ENCODE measurements at places on chromosomes 13 and 19. TPM values are rescaled to one million over a fixed set of nuclear protein-coding genes. Genes with fewer than 3 reads are reported as not detected.
A peak's percentile ranks its signal among the peaks of the same experiment; 100 is the strongest.

DNA sequence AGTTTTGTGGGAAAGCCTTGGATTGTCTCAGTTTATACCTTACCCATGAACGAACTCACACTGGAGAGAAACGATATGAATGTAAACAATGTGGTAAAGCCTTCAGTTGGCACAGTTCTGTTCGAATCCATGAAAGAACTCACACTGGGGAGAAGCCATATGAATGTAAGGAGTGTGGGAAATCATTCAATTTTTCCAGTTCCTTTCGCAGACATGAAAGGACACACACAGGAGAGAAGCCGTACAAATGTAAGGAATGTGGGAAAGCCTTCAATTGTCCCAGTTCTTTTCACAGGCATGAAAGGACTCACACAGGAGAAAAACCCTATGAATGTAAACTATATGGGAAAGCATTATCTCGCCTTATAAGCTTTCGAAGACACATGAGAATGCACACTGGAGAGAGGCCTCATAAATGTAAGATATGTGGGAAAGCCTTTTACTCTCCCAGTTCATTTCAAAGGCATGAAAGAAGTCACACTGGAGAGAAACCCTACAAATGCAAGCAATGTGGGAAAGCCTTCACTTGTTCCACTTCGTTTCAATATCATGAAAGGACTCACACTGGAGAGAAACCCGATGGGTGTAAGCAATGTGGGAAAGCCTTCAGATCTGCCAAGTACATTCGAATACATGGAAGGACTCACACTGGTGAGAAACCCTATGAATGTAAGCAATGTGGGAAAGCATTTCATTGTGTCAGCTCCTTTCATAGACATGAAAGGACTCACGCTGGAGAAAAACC lies 7.5 kb upstream of the ZNF440 start:
- H3K36me3 ChIP-seq: no peaks in the 10 kb centered on the region
- H3K4me3 ChIP-seq: no peak overlapping the region
- H3K27me3 ChIP-seq: no peaks in the 10 kb centered on the region
- H3K27ac ChIP-seq: no peak overlapping the region
- H3K4me1 ChIP-seq: no peaks in the 10 kb centered on the region
- no peak for DNase-seq

- H3K4me3 ChIP-seq: no peak overlapping the region
- H3K36me3 ChIP-seq: peaks cover 6% of the 10 kb centered on the region
- no peak for DNase-seq
- H3K4me1 ChIP-seq: no peaks in the 10 kb centered on the region
- H3K27ac ChIP-seq: no peak overlapping the region
Measured at GRCh38 chr19:14700711-14701375, 11.0 kb downstream of the ZNF333 start.

- H3K27me3 ChIP-seq: peaks cover 5% of the 10 kb centered on the region
- no peaks in the 10 kb centered on the region for H3K4me1 ChIP-seq
- no peak overlapping the region for H3K4me3 ChIP-seq
Measured at GRCh38 chr13:97844151-97844550, 109.3 kb upstream of the IPO5 start.

- H3K4me3 ChIP-seq: no peak overlapping the region
- H3K36me3 ChIP-seq: no peaks in the 10 kb centered on the region
- H3K4me1 ChIP-seq: no peaks in the 10 kb centered on the region
- no peak for DNase-seq
Measured at GRCh38 chr19:53624771-53625545, 6.8 kb upstream of the DPRX start.

- H3K36me3 ChIP-seq: no peaks in the 10 kb centered on the region
- no peak overlapping the region for H3K27ac ChIP-seq
- H3K4me3 ChIP-seq: no peak overlapping the region
Measured at GRCh38 chr13:30023196-30023895, 172.9 kb upstream of the UBL3 start.

Gene COX7A1
- total RNA-seq: not detected

GRCh38 chr19:15629003-15629880 lies 11.5 kb upstream of the CYP4F3 start:
- no peaks in the 10 kb centered on the region for H3K36me3 ChIP-seq
- no peak overlapping the region for H3K27ac ChIP-seq

DNA sequence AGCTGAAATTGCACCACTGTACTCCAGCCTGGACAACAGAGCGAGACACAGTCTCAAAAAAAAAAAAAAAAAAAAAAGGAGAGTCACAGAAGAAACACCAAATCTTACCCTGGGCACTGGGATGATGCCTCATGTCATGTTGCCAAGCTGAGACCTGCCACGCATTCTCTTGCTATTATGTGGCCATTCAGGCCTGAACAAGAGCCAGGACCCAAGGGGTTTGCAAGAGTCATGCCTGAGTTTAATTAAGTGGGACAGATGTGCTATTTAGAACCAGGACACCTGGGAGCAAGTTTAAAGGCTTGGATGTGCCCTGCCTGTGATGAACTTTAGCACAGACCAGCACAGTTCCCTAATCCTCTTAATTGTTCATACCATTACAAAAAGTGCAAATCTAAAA lies 9.8 kb downstream of the PNMA8A start:
- no peak overlapping the region for H3K27ac ChIP-seq
- no peaks in the 10 kb centered on the region for H3K36me3 ChIP-seq

- H3K4me1 ChIP-seq: peaks cover 17% of the 10 kb centered on the region
- no peaks in the 10 kb centered on the region for H3K27me3 ChIP-seq
- DNase-seq: no peak
- no peak overlapping the region for H3K27ac ChIP-seq
- no peaks in the 10 kb centered on the region for H3K36me3 ChIP-seq
Measured at GRCh38 chr13:75764251-75764925, 128.3 kb downstream of the LMO7 start.

Gene ZNF556
- not detected for total RNA-seq

Gene MEF2B
- 7.9 TPM for total RNA-seq

DNA sequence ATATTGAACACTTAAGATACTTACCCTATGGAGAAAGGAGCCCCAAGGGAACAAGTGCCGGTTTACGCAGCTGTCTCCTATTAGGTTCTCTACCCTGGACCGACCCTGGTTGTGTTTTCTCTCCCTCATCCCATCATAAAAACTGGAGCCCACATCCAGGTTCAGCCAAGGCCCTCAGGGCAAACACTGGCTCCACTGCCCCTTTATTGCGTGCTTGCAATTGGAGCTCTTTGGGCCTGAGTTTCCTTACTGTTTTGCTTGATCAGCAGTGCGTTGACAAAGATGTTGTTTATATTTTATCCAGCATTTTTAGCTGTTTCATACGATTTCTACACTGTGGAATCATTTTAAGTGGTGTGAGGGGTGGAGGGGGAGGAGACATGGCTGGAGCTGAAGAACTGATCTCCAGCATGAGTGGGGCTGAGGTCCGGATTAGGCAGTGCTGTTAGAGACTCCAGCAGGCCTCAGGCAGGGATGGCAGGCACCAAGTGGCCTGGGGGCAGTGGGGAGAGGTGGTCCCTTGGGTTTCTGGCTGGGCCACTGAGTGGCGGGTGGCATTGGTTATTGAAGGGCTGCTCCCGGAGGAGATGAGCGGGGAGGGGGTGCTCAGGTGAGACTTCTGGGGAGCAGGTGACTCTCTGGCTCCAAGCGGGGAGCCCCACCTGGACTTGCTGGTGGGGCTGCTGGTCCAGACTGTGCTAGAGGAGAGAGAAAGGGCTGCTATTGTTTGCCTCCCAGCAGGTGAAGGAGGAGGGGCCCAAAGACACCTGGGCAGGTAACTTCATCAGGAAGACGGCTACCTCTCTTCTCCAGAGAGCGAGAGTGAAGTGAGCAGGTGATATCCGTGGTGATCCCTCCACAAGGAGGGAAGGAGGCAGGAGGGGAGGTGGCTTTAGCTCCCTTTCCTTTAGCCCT lies 62.4 kb upstream of the RNF113B start:
- H3K4me3 ChIP-seq: no peak overlapping the region
- H3K4me1 ChIP-seq: no peaks in the 10 kb centered on the region
- H3K27ac ChIP-seq: no peak overlapping the region
- DNase-seq: no peak
- no peaks in the 10 kb centered on the region for H3K36me3 ChIP-seq

Gene KCNRG
- 2.5 TPM for total RNA-seq

Gene FUT2
- 12.5 TPM for total RNA-seq

GRCh38 chr19:13097033-13097462 lies 5.6 kb downstream of the LYL1 start:
- no peak for DNase-seq
- H3K4me1 ChIP-seq: peaks cover 40% of the 10 kb centered on the region
- no peak overlapping the region for H3K4me3 ChIP-seq

Gene BICRA
- total RNA-seq: 11.3 TPM

- peaks cover 11% of the 10 kb centered on the region for H3K27me3 ChIP-seq
- no peaks in the 10 kb centered on the region for H3K36me3 ChIP-seq
- no peak overlapping the region for H3K27ac ChIP-seq
- DNase-seq: peak; percentile 21
- peaks cover 3% of the 10 kb centered on the region for H3K4me1 ChIP-seq
Measured at GRCh38 chr13:29707876-29708543, 112.5 kb upstream of the SLC7A1 start.

Measured in HCT116 (cell line).